Stimulated activated CD8-positive, alpha-beta memory T cell treated with anti-CD3 and anti-CD28 coated beads, Interleukin-4, amount 100 ng/mL, for 4 hours (primary cell): ENCODE measurements at places on chromosomes 6 and 20.
A peak's percentile ranks its signal among the peaks of the same experiment; 100 is the strongest.

DNA sequence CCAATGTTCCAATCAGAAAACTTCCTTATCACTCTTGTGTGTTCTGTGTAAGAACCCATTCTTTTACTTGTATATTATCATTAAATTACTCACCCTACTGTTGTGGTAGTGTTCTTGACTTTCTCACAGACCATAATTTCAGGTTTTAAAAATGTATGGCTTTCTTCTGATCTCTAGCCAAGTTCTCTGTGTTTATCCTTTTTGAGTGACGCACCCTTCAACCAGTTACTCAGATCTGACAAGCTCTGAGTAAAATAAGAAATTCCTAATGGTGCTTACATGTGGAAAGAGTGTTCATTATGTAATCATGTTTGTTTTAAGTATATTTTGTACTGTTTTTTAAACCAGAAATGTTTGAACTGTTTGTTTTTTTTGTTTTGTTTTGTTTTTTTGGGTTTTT, 11.0 kb downstream of the TBPL1 start:
- DNase-seq = no peak

DNA sequence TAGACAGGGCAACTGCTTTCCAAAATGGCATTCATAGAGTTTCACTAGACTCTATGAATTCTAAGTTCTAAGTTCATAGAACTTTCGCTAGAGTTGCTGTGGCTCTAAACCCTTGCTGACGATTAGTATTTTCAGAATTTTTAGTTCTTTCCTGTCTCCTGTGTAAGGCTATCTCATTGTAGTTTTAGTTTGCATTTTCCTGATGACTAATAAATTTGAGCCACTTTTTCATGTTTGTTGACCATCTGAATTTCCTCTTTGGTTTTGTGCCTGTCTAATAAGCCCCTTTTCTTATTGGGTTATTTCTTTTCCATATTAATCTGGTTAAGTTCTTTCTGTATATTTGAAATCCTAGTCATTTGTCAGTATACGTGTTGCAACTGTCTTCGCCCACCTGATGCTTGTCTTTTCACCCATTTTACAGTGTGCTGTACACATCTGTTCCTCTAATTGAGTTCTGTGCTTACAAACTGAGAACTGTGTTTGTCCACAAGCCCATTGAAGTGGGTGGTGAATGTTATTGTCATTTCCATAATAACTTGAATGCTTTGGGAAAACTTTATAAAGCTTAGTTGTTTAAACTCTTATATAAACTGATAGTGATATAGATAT, 177.7 kb upstream of the CDYL start:
- DNase-seq = no peak

GRCh38 chr6:34389034-34389433, 3.4 kb downstream of the NUDT3 start:
- DNase-seq = no peak

DNA sequence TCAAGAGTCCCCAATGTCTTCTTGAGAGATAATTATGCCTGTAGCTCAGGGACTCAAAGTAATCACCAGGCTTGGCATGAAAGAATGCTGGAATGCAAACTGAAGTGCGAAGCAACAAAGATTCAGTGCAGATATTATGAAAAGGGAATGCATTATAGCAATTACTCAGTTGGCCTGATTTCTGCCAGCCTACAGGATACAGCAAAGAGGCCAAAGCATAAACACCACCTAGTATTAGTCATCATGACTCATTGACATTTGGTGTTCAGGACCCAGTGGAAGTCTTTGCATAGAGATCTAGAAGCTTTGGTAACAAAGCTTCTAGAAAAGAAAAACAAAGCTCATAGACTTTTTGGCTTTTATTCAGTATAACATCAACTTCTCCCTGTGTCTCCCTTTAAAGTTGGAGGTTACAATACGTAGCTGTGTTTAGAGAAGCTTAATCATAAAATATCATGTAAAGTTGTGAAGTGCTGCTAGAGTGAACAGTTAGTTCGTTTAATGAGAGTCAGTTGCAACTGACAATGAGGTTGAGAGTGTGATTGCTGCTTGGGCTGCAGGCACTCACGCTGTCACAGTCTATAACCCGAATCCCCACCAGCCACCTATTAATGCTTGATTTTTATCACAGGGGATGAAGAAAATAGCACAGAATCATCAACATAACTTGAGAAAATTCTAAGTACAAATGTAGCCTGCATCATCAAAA, 932.7 kb downstream of the TFAP2A start:
- no peak for DNase-seq

- no peak for DNase-seq
Observed at GRCh38 chr6:28969129-28969528, 36.0 kb downstream of the ZNF311 start.

GRCh38 chr6:32387589-32388340, 16.1 kb upstream of the TSBP1 start:
- no peak for DNase-seq

GRCh38 chr6:15628499-15629131, 34.2 kb downstream of the DTNBP1 start:
- peak; percentile 20 for DNase-seq

DNA sequence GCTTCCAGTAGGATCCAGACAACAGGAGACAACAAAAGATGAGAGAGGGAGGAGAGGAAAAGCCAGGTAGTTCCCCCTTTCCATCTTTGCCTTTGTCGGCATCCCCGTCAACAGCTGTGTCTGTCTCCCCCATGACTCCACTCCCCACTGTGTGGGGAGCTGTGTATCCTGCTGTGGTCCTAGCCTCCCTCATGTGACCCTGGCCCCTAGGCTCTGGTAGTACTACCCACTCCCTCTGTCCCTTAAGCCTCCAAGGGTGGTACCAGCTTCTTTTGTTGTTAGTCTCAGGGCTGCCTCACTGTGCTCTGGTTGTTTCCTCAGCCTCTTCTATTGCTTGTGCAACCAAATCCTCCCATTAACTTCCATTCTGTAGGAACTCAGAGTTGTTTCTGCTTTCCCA, 28.7 kb downstream of the ANKEF1 start:
- DNase-seq = no peak

DNA sequence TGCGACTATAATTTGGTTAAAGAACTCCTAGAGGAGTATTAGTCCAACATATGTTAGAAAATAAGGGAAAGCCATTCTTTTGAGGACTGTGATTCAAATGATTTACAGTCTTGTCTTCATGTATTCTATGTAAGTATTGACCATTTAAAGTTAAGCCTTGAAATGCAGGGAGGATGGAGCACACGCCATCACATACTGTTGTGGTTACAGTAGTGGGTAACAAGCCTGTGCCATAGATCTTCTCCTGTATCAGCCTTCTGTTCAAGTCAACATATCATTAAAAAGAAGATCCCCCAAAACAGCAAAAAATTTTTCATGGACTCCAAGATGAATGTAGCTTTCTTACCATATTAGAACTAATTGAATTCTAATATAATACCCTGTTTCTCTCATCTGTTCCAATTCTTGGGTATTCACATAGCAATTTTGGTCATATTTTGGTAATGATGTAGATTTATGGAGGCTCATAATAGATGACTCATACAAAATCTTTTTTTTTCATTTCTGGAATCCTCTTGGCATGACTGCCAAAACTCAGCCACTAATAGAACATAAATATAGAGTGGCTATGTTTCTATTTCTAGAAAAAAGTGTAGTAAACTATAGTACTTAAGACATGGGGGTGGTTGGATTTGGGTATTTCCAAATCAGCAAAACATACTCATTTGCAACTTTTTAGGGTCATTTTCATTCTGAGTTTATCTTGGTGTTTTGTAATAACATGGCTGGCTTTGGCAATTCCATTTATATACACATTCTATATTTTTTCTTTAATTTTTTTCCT, 413.5 kb downstream of the BCKDHB start:
- no peak for DNase-seq

- DNase-seq = no peak
Observed at GRCh38 chr6:86030875-86031274, 388.2 kb upstream of the SYNCRIP start.
